HL-60 (cell line): ENCODE measurements at places on chromosomes 16 and 17.

DNA sequence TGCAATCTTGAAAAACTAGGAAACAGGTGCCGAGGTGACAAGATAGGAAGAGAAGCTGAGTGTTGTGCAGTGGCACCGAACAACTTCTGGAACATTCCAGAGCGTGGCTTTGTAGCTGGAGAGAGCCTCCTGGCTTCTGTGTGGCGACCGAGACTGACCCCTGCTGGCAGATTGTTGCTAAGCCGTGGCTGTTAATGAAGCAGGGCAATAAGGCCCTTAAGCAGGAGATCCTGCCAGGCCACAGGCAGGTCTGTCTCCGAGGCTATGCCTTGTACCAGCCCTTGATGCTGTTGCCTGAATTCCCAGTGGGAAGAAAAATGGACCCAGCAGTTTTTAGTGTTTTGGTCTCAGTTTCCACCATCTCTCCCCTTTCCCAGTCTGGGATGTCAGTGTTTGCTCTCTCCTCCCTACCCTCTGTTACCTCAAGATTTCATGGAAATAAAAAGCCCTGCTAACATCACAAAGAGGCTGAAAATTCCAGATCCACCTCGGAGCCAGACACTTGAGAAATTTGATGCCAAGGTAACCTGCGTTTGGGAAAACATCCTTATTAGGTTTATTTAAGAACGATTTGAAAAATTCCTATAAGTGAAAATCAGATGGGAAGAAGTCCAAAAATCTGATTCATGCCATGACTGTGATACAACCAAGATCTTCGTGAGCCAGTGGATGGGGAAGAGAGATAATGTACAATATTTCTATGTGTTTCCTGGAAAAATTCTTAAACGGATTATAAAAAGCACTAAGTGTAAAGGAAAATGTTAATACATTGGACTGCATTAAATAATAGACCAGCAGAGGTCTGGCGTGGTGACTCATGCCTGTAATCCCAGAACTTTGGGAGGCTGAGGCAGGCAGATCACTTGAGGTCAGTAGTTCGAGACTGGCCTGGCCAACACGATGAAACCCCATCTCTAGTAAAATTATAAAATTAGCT lies 265.1 kb downstream of the PRKCA start:
- DNase-seq = peak; percentile 83

GRCh38 chr17:14373614-14374259 lies 72.9 kb downstream of the HS3ST3B1 start:
- DNase-seq = no peak

- no peak for DNase-seq
These were observed 451.2 kb upstream of the PSMD7 start for GRCh38 chr16:73845238-73846006.

GRCh38 chr16:22093996-22094395 lies 1.7 kb downstream of the VWA3A start:
- DNase-seq = no peak

GRCh38 chr17:10875430-10875851 lies 37.6 kb upstream of the PIRT start:
- DNase-seq = no peak

DNA sequence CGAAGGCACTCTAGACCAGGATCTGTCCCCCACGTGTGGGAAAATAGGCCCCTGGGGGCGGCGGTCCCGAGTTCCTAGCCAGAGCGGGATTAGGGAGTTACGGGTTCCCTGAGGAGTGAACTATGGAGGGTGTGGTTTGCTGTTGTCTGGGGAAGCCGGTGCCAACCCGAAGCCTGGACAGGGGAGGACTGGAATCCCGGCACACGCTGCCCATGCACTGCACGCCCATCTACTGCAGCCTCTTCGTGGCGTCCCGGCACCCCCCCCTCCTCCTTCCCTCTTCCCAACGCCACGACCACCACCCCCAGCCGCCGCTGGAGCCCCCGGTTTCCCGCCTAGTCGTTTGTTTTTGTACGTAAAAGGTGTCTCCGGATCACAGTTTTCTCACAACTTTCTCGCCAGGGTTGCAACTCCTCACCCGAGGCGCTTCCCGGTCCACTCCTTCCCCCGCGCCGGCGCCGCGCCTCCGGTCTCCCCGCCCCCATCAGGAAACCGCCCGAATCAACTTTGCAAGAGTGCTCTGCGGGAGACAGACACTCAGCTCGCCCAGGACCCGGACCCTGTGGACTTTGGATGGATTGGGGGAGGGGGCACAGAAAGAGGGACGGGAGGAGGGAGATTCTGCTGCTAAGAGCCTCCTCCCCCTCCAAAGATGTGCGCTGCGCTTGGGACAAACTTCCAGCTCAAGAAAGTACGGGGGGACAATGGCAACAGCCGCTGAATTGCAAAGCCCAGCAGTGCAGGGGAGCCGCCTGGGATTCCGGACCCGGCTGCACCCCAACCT lies 1.4 kb upstream of the LHX1 start:
- DNase-seq = no peak

DNA sequence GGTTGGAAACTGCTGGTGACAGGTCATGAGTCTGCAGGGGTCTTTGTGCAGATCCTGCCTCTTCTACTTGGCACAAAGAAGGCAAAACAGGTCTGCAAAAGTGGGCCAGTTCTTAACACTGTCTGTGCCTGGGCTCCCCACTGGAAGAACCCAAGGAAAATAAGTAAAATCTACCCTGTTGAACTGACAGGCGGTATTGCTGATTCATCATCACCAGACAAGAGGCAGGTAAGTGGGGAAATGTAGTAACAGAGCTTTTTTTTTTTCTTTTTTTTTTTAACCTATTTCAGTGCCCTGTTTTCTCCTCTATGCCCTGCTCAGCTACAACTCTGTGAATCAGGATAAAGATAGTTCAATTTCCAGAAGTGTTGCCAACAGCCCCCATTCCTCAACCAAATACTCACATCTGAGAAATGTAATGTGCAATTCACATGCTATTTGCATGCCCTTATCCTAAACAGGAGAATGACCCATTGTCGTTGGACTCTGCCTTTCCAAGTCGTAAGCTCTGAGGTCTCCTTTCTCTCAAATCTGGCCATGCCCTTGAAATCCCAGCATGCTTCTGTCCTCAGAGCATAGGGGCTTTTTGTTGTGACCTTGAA lies 237.0 kb downstream of the SOX9 start:
- no peak for DNase-seq

GRCh38 chr16:57289391-57290257 lies 5.2 kb upstream of the PLLP start:
- DNase-seq = no peak

DNA sequence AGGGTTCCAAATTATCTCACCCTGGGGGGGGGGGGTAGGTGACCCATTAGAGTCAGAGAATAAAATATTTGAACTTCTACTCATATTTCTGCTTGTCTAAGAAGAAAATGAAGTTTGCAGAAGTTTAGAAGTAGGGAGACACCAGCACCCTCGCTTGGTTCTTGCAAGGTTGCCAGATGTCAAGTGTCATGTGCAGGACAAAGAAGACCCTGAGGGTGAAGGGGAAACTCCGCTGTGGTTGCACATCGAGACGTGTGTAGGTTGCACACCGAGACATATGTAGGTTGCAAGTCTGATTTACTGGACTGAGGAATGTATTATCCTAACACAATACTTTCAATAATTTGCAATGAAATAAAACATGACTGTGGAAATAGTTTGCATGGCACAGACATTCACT lies 42.4 kb upstream of the IRF8 start:
- DNase-seq = no peak

- DNase-seq = no peak
These were observed 3.7 kb upstream of the CBX8 start for GRCh38 chr17:79800325-79801155.

GRCh38 chr17:47802341-47803022 lies 19.1 kb downstream of the OSBPL7 start:
- peak; percentile 51 for DNase-seq

- DNase-seq = no peak
These were observed 3.6 kb downstream of the CDC6 start for GRCh38 chr17:40291281-40291664.

- DNase-seq = no peak
These were observed 1.9 kb upstream of the MATCAP1 start for GRCh38 chr16:67185651-67186134.

DNA sequence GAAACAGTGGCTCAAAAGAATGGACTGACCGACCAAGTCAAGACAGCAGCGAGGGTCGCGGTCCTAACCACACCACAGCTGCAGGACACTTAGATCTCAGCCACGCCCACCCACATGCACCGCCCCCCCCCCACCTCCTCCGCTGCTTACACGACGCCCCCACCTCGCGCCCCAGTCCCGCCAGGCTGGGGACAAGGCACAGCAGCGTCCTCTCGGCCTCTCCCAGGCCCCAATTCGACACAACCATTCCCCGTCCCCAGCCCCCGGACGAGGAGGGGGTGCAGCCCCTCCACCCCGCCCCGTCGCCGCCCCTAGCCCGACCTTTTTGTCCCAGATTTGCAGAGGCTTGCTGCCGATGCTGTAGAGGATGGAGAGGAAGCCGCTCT lies 477 bp downstream of the CFAP20 start:
- no peak for DNase-seq

- no peak for DNase-seq
These were observed 30.8 kb upstream of the CALB2 start for GRCh38 chr16:71327720-71328119.

DNA sequence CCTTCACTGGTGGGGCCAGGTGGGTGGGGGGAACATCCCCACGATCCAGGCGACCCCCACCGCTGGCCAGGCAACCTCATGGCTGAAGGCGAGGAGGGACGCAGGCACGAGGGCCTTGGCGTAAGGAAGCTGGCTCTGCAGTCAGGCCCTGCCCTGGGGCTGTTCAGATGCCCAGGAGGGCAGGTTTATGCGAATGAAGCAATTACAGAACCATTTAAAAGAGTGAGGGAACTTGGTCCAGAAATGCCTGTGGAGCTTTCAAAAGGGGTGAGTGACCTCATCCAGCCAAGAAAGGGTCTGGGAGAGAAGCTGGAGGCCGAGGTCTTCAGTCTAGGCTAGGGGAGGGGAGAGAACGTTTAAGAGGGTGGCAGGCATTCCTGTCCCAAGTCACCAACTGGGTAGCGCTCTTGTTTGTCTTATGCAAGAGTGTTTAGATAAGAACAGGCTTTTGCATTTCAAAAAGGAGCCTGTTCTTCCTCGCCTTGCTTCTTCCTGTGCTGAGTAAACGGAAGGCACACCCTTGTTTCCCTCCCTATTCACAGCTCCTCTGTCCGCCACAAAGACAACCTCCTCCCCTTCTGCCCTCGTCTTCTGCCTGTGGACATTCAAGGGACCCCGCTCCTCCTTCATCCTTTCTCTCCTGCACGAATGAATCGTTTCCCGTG lies 183.5 kb upstream of the SDK2 start:
- DNase-seq = no peak

DNA sequence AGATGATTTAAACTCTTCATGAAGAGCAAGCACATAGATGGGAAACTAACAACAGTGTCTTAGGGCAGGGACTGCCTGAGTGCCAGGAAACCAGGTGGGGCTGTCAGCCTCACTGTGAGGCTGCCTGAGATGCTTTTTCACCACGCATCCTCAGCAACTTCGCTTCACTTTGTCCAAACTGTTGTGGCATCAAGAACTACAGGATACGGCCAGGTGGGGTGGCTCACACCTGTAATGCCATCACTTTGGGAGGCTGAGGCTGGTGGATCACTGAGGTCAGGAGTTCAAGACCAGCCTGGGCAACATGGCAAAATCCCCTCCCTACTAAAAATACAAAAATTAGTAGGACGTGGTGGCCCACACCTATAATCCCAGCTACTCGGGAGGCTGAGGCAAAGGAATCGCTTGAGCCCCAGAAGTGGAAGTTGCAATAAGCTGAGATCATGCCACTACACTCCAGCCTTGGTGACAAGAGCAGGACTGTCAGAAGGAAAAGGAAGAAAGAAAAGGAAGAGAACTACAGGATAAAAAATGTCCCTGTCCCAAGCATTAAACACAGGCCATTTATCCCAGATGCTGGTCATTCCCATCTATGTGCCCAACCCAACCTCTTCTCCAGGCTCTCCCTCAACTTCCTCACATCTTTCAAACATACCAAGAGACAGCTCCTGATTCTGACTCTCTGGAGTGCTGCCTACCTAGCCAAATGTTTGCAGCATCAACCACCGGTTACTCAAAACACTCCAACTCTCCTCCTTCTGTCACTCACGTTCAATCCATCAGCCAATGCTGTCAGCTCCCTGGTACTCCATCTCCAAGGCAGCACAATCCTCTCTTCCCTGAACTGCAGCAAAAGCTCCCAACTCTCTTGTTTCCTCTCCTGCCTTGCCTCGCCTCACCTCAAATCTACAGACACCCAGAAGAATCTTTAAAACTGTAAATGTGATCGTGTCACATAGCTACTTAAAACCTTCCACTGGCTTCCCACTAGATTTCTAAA lies 1.6 kb downstream of the EIF4A3 start:
- no peak for DNase-seq

- DNase-seq = peak; percentile 21
These were observed 14.2 kb upstream of the RHBDF2 start for GRCh38 chr17:76515274-76515949.

DNA sequence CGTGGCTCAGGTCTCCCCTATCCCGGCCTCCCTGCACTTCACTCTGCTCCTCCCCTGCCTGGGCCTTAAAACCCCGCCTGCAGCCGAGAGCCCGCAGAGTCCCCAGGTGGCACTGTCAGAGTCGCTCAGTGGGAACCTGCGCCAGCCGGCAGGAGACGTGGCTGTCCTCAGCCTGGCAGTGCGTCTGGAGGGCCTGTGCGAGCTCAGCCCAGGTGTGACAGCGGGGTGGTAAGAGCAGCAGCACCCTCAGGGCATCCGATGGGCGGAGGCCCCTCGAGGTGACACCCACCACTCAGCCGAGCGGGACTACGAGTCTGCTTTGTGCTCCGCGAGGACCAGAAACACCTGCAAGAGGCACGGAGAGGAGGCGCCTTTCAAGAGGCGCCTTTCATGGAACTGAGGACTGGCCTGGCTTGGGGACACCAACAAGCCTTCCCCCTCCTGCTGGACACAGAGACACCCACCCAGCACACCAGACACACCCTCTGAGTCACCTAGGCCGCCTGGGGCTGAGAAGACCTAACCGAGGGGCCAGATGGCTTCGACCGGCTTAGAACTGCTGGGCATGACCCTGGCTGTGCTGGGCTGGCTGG lies at the start of gene CLDN9:
Gene CLDN9 (plus strand): TSS at position 96 of the 593 bp plus-strand sequence. CDS start 440 bp downstream, at position 536.
- DNase-seq = no peak

GRCh38 chr17:43940630-43941029 lies 1.6 kb downstream of the PPY start:
- DNase-seq = peak; percentile 28

DNA sequence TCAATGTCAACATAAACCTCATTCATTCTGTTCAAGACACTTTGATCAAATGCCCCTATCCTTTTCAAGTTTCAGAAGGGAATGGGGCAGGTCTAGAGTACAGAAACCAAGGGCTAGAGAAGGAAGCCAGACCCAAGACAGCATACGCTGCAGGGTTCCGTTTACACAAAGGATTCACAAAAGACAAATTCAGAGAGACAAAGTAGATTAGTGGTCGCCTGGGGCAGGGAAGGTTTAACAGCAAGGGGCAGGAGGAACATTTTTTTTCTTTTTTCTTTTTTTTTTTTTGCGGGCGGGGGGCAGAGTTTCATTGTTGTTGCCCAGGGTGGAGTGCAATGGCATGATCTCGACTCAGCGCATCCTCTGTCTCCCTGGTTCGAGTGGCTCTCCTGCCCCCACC lies 19.9 kb upstream of the TRAP1 start:
- no peak for DNase-seq

- no peak for DNase-seq
These were observed 30.7 kb downstream of the GPRC5B start for GRCh38 chr16:19853742-19854542.
